ENCODE measurements at places on chromosomes 5 and 9.

DNA sequence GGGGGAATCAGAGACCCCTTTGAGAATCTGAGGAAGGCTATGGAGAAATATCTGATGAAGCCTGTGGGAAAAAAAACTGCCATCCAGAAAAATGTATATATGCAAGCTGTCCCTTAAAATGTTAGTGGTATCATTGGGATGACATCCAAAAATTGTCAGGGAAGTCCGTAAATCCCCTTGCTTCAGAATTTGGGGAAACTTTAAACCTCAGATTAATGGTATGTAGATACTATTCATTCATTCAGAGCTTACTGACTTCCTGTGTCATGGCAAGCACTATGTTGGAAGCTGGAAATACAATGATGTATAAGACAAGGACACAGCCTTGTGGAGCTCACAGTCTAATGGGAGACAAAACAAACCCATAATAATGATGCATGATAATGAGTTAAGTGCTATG is 10.9 kb upstream of the MOB3B start:
- DNase-seq = no peak

DNA sequence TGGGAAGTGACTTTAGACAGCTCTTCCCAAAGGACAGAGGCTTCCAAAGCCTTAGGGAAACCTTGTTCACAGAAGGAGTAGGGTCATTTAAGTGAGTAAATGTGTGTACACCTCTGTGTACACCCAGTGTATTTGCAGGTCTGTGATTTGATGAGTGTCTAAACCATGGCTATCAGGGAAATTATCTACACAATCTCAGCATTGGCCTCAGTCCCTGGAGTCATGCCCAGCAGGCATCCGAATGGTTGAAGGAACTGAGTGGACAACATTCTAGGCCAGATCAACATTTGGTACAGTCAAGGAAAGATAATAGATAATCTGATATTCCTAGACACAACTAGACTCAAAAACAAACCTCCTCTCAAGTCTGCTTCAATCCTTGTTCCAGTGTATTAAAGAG is 258.4 kb upstream of the DAPK1 start:
- no peak for DNase-seq

- no peak for DNase-seq
Measured at GRCh38 chr5:55535199-55535905, 588 bp upstream of the PLPP1 start.

DNA sequence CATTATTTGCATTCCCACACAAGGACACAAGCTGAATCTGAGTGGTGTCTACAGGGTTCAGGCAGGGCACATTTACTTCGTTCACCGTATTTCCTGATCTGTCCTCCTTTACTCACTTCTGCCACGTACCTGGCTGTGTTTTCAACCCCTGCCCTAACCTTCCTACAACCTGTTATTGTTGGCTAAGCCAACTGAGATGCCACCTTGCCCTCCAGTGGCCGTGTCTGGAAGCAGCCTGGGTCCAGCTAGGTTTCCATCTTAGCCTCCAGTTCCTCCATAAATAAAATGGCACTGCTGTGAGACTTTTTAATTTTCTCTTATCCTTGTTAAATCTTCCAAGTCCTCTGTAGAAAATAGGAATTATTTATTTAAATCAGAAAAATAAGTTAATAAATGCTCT is 64.8 kb downstream of the ATP10B start:
- DNase-seq = peak; percentile 12

DNA sequence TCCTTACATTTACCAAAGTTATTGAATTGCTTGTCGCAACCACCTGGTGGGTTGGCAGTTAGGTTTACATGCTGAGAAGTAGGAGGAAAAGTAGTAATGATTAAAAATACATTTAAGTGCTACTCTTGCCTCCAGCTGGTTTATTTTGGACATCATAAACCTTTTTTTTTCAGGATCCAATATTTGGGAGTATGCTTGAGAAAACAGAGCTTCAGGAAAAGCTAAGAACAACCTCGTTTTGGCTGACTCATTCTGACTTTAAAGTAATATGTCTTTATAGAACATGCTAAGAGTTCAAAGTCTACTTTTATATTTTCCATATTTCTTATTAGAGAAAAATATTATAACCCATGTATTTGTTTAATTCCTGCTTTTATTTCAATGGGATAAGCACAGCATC is 41.7 kb upstream of the BNC2 start:
- DNase-seq = no peak

DNA sequence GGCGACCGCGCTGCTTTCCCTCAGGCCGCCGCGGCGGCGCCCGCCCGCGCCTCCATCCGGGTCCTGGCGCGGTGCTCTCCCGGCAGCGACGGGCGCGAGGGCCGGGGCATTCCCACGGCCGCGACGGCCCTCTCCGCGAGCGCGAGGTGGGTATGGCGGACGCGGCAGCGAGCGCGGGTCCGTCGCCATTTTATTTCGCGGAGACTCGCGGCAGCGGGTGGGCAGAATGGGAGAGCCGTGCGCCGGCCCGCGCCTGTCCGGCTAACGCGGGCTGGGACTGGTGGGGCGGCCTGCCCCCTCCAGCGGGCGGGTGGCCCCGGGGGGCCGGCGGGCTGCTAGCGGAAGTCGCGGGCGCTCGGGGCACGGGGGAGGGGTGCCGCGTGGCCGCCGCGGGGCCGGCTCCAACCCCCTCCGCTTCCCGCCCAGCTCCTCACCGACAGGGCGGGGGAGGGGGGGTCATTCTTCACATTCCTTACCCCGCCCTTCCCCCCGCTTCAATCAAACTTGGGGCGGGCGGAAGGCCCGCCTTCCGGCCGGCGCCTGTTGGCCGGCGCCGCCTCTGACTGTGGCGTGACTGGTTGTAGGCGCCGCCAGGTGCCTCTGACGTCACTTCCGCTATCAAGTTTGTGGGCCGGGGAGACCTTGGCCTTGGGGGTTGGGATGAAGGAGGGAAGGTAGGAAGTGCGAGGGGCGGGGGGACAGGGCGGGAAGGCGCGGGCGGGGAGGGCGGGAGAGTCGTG is 82.1 kb downstream of the PTPDC1 start:
- peak; percentile 98 for DNase-seq

DNA sequence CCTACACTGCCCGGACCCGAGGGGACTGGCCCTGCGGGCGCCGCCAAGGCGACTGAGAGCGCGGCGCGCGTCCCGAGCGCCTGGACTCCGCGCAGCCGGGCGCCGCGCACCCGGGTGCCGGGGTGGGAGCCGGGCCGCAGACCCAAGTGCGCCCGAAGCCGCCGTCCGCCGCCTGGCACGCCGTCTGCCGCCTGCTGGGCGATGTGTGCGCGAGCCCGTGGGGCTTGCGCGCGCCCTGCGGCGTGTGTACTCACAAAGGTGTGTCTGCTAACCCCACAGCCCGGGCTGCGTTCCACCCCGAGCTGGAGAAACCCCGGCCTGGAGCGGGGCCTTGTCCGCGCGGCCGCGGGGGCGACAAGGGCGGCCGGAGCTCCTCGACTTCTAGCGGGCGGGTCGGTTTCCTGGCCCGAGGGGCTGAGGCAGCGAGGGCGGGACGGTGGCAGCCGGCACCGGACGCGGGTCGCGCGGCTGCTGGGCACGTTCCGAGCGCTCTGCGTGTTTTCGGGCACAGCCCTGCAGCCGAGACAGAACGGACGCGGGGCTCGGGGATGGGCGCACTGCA is 1.1 kb upstream of the ZSWIM6 start:
- peak; percentile 71 for DNase-seq

DNA sequence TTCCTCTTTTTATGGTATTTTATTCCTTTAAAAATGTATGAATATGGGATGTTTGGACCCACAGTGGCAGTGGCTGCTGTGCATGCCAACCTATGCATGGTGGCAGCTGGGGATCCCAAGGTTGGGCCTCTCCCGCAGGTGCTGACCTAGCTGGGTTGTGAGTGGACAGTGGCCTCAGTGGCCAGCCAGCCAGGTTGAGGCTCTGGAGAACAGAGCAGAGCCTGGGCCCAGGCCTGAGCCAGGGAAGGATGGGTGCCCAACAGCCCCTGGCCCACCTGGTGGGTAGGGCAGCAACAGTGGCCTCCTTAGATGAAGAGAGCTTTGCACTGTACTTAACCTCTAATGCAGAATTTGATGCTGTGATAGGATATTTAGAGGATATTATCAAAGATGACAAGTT is 624.8 kb downstream of the CHSY3 start:
- DNase-seq = no peak

- no peak for DNase-seq
Measured at GRCh38 chr5:124920909-124921666, 174.6 kb upstream of the ZNF608 start.

DNA sequence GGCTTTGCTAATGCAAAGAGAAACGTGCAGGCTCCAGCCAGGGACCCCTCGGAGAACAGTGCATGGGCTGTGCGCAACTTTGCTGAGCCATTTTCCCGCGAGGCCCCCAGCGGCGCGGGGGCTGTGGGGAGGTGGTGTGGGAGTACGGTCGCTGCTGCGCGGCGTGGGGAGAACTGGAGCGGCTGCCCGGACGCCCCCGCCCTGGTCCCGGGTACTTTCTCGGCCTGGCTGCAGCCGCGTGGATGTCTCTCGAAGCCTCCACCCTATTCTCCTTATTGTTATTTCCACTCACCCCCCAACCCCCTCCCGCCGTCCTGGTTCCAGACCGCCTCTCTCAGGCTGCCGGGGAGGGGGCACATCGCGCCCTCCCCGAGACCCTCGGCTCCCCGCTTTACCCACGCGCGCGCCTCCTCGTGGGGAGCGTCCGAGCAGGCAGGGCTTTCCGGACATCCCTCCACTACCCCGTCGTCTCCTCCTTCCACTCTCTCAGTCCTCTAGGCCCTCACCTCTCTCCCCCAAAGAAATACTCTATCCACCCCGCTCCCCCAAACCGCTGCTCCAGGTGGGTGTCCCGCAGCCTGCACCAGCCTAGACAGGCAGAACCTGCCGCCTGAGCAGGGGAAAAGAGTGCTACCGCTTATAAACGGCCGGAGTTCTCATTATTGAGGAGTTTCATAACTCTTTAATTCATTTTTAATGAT is 68.6 kb upstream of the TBCA start:
- no peak for DNase-seq

DNA sequence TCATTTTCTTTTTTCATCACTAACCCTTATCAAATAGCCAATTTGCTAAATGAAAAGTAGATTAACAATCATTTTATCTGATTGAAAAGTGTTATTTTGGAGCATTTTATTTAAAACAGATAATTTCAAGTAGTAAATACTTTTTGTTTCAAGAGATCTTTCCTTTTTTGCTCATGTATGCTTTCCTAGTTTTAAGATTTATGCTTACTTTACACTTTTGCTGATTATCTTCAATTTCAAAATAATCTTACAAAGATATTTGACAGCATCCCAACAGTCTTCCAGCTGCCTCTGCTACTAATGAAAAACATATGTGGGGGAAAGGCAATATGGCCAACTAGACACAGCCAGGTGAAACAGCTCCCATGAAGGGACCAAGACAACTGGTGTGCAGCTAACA is 1027.3 kb upstream of the CDH9 start:
- DNase-seq = no peak

GRCh38 chr9:68668127-68668526 is 36.9 kb upstream of the PIP5K1B start:
- DNase-seq = no peak

DNA sequence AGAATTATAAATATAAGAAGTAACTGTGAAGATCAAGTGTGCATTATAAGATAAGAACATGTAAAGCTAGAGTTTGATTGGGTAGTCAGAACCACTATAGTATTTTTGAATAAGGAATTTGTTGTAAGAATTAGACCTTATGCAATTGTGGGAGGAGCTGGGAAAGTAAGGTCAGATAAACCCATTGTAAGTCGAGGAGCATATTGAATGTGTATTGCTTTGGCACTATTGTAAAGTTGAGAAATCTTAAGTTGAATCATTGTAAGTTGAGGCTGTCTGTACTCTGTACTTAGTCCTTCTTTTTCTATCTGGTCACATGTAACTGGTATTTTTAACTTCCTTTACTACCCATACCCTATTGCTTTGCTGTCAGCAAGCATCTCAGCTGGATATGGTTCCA is 158.7 kb downstream of the CCDC171 start:
- no peak for DNase-seq

GRCh38 chr9:33193818-33194217 is 26.7 kb upstream of the B4GALT1 start:
- DNase-seq = peak; percentile 30

GRCh38 chr5:114335391-114335790 is 26.5 kb upstream of the KCNN2 start:
- no peak for DNase-seq

GRCh38 chr5:54551292-54551691 is 33.7 kb downstream of the SNX18 start:
- DNase-seq = no peak

DNA sequence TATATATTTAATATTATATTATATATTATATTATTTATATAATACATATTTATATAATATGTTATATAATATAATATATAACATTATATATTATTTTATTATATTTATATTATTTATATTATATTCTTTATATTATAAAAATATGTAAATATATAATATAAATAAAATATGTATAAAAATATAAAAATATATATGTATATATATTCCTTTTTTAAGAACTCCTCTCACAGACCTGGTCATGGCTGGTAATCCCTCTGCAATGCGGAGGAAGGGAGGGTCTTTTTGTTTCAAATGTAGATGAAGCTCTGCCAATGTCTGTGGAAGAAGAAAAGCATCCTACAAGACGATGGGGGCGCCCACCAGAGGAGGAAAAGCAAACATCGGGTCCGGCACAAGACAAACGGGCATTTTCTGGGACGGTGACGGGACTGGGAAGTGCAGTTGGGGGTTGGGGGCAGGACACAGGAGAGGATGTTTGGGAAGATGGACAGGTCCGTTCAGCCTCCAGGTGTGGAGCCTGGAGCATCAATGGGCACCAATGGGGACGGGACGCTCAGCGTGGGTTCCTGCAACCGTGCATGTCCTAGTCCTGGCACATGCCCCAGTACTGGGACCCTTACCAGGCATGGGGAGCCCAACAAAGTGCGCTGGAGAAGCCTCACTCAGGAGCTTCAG is 194.0 kb downstream of the IRX1 start:
- no peak for DNase-seq

- DNase-seq = no peak
Measured at GRCh38 chr5:54160329-54160728, 150.0 kb downstream of the ARL15 start.

DNA sequence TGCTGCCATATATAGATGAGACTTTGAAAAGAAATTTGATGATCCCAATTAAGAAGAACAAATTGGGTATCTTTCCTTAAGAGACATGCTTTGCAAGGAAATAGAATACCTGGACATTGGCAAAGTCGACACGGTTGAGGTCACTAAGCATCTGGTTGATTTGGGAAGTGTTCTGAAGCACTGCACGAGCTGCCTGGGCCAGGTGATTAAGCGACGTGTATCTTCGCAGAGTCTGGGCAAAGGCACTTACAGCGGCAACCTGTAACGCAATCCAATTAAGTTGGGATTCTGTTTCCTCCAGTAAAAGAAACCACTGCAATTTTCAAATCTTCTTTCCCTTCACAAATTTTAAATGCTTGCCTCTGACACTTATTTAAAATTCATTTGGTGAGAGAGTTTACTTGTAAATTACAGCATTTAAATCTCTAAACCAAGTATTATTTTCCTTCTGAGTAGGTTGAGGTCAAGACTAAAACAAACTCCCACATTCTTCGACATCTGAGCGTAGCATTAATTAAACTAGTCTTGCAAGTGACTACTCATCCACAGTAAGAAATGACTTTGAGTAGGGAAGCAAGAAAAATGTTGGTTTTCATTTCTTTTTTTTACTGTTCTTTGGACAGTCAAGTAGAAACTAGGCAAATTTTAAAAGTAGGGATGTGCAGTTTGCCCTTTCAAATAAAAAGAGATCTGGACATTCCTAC is 262.8 kb downstream of the RFX3 start:
- DNase-seq = no peak

GRCh38 chr5:110879675-110880074 is 140.9 kb downstream of the SLC25A46 start:
- no peak for DNase-seq

- DNase-seq = no peak
Measured at GRCh38 chr5:103260951-103261350, 2.4 kb downstream of the MACIR start.
